ENCODE measurements at places on chromosomes 3 and 15.

GRCh38 chr3:97954228-97954827 is 17.9 kb downstream of the RIOX2 start:
- DNase-seq: no peak

DNA sequence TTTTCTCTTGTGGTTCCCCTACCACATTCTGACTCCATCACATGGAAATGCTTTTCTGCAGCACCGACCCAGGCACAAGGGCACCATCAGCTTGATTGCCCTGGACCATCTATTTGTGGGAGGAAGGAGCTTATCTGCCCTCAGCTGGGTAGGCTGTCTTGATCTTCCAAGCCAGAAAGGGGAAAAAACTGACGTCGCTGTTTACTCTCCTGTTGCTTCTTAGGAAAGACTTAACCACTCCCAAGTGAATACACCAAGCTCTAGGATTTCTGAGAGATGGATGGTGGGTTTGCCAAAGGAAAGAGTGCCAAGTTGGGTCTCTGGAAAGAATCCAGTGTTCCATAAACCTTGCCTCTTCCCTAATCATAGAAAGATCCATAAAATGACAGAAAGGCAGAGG is 4.0 kb downstream of the TNFAIP8L3 start:
- DNase-seq: no peak

- DNase-seq: no peak
Measured at GRCh38 chr15:32957219-32957618, 237.3 kb downstream of the FMN1 start.

GRCh38 chr3:128322030-128323022 is 144.4 kb downstream of the DNAJB8 start:
- DNase-seq: no peak

- DNase-seq: no peak
Measured at GRCh38 chr3:73296859-73297258, 235.4 kb downstream of the EBLN2 start.

- DNase-seq: no peak
Measured at GRCh38 chr3:89740881-89741177, 633.4 kb downstream of the EPHA3 start.
